Central memory CD4-positive, alpha-beta T cell (primary cell): ENCODE measurements at places on chromosomes 1 and 21.

DNA sequence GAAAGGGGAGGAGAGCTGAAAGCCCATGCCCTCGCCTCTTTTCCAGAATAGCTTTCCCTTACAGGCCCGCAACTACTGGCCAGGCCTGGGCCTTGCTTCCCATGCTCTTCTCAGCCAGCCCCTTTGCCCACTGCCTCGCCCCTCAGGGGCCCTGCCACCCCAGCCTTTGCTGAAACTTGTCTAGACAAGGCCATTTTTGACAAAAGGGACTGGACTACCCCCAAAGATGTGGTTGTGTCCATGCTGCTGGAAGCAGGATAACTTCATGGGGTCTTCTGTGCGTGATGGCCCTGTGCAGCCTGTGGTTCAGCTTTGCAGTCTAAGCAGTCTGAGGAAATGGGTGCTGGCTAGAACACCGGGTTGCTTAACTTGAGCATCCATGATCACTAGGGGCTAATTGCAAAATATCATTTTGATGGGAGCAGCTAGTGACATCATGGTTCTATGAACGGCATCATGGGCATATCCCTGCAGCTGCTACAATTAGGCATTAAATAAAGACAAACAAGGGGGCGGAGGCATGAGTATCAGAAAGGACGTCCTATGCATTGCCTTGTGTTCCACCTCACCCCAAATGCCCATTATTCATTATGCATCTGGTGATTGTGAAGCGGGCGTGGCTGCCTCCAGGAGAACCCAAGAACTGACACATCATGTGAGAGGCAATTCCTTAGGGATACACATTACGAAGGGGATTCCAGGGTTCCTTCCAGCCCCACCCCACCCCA lies 36.8 kb downstream of the NTPCR start:
- DNase-seq, result no peak

DNA sequence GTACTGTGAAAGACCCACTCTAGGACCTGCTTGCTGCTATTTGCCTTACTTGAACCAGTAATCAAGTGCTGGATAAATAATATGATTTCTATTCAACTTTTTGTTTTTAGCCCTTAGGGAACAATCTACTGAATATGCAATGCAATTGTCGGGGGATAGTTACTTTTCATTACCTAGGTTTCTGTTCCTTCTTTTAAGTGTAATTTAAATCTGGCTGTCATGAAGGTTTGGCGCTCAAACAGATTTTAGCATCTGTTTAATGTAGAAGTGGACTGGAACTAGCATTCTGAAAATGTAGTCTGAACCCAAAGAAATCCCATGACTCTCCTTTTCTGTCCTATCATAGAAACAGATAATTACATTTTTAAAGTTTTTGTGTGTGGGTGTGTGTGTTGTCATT lies 4.8 kb downstream of the MGST3 start:
- DNase-seq, result no peak

DNA sequence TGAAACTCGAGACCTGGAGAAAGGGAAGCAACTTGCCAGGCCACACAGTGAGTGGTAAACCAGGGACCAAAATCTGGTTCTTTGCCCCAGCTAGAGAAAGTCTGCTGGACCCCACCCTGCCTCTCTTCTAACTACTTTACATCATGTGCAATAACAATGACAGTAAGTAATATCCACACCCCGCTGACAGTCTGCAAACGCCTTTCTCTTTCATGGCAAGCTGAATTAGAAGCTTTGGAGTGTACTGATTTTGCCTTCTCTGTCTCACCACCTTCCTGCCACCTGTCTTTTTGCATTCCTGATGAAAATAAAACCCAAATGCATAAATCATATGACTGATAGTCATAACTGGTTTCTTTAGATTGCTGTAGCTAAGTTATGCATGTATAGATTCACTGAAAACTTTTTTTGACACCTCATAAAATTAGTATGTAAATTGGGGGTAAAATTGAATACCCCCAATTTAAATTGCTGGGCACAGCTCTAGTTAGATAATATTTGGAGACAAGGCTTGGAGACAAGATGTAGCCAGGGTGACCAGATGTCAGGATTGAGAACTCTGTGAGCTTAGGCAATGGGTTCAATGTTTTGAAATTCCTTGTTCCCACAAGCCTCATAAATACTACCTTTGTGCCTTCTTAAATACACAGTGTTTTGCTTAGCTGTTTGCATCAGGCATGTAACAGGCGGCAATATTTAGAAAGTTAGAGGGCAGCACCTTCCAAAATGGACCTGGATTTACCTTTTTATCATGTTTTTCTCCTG lies 73.5 kb downstream of the ST6GALNAC5 start:
- DNase-seq, result no peak

DNA sequence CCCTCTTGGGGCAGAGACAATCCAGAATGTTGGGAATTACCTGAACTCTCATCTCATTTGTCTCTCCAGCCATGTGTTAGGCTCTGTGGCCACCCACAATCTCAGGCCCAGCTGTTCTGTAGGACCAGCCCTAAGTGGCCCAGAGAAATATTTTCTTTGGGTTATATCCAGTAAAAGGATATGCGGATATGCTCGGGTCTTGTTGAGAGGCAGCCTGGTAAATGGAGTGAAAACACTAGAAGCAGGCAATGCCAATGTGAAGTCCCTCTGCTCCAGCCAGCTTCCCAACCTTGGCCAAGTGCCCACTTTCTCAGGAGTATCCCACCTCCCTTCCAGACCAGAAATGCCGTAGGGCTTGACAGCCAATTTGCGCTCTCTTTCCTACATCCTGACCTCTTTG lies 192.2 kb downstream of the ST6GALNAC3 start:
- no peak for DNase-seq

- no peak for DNase-seq
These were observed 383.9 kb downstream of the PTBP2 start for GRCh38 chr1:97105531-97105930.

DNA sequence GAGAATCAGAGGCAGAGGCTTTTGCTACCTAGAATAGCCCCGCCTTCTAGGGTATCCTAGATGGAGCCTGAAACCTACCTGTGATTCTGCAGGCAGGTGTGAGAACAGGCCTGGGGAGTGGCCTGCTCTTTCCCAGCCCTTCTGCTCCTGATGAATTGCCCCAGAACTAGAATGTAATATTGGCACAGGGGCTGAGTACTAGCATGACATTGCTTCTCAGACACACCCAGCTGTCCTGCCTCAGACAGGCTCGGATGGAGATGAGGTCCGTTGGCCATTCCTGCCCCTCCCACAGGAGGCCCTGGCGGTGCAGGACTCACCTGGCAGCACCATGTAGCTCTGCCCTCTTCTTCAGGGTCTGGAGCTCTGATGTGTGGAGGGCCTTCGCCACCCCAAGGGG lies 237.6 kb downstream of the GRIK3 start:
- DNase-seq, result no peak

- DNase-seq, result no peak
These were observed 7.9 kb downstream of the PLCH2 start for GRCh38 chr1:2483970-2484369.

- DNase-seq, result no peak
These were observed 220.6 kb downstream of the DYRK1A start for GRCh38 chr21:37587203-37587602.

DNA sequence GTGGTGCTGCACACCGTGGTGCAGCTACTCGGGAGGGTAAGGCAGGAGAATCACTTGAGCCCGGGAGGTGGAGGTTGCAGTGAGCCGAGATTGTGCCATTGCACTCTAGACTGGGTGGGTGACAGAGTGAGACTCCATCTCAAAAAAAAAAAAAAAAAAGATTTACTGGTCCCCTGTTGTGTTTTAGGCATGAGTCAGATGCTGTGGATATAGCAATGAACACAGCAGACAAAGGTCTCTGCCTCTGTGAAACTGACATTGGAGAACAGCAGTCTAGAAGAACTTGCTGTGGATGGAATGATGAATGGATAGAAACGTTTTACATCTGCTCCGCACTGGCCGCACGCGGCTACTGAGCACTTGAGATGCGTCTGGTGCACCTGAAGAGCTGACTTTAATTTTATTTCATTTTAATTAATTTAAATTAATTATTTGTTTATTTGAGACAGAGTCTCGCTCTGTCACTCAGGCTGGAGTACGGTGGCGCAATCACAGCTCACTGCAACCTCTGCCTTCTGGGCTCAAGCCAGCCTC lies 24.5 kb upstream of the EPHA2 start:
- no peak for DNase-seq

DNA sequence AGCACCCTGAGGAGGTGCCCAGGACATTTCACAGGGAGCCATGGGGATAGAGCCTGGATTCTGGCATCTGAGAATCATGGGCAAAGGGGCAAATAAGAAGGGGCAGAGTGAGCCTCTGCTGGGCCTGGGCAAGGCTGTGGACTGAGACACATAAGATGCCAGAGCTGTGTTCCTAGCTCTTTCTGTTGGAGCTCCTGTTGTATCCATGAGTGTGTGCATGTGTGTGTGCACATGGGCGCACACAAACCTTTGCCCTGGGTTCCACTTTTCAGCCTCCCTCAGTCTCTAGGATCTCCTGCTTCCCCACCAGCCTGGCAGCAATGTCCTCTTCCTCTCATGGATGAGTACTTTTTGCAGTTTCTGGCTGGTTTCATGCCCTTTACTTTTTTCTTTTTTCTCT lies 44.0 kb downstream of the ATF3 start:
- no peak for DNase-seq

- DNase-seq, result no peak
These were observed 6.5 kb downstream of the ENO1 start for GRCh38 chr1:8871965-8872399.

- DNase-seq, result no peak
These were observed 89.5 kb downstream of the STUM start for GRCh38 chr1:226638001-226638601.
